ENCODE measurements at places on chromosomes 3 and 15.

GRCh38 chr3:100299016-100299415 is 35.5 kb upstream of the NIT2 start:
- DNase-seq, result no peak

- DNase-seq, result no peak
Observed at GRCh38 chr3:31971607-31972006, 9.5 kb downstream of the OSBPL10 start.

DNA sequence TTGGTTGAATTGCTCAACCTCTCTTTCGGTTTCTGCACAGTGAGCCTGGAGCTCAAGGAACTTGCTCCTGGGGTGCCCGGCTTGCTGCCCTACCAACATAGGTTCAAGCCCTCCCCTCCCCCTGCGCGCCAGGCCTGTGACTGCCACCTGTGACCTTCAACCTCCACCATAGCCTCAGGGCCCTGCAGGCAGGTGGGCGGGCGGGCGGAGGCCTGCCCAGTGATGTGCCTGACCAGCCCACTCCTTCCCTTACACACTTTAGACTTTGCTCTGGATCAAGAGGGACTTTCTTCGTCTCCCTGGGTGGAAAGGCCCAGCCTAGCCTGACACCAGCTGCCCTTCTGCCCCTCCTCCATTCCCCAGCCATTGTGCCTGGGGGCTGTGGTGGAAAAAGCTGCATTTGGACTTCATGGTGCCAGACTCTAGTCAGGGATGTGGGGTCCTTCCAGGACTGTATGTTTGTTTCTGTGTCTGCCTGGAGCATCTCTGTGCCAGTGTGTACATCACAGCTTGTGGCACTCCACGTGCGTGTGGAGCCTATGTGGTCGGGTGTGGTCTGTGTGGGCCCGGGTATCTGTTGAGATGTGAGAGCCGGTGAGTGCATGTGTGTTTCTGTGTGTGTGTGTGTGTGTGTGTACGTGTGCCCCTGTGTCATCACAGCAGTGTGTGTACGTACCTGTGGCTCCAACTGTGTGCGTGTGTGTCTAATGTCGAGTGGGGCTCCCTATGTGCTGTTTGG is 9.5 kb downstream of the PRKCD start:
- DNase-seq, result no peak

GRCh38 chr3:190862209-190863118 is at the start of gene GMNC:
Gene GMNC, minus strand, starts transcription at chr3:190862694. Its CDS starts 79 bp downstream, at chr3:190862615.
- DNase-seq, result peak; percentile 66

DNA sequence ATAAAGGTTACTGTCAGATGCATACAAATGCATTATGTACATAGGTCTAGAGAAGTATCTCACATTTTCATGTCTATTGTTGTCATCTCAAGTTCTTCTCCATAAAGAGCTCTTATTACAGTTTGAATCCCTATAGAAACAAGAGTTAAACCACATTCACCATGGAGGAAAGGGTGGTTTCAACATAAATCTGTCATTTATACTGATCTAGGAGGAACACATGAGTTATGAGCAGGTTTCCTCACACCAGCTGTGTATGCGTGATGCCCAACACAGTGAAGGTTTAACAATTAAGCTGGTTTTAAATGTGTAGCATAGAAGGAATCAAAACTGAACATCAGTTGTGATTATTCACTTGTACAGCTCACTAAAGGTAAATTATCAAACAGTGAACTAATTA is 251.7 kb downstream of the KCNMB2 start:
- no peak for DNase-seq

DNA sequence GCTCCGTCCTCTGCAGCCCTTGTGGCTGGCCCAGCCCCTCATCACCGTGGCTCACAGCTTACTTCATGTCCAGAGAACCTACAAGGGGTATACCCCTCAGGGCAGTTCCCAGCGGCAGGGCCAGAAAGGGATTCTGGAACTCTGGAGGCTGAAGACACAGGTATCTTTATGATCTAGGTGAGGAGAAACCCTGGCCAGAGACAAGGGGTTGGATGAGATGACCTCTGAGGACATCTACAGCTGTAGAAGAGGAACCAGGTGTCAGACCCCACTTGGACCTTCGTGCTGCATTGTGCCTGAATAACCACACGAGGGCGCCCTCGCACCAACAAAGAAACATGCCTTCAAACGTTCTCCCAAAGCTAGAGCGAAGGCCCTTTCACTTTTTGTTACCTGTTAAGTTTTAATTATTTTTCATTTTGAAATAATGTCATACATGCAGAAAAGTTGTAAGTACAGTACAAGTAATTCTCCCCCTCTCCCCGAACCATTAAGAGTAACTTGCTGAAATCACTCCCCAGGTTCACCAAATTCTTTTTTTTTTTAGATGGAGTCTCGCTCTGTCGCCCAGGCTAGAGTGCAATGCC is 118.7 kb upstream of the SMAD3 start:
- DNase-seq, result peak; percentile 45

DNA sequence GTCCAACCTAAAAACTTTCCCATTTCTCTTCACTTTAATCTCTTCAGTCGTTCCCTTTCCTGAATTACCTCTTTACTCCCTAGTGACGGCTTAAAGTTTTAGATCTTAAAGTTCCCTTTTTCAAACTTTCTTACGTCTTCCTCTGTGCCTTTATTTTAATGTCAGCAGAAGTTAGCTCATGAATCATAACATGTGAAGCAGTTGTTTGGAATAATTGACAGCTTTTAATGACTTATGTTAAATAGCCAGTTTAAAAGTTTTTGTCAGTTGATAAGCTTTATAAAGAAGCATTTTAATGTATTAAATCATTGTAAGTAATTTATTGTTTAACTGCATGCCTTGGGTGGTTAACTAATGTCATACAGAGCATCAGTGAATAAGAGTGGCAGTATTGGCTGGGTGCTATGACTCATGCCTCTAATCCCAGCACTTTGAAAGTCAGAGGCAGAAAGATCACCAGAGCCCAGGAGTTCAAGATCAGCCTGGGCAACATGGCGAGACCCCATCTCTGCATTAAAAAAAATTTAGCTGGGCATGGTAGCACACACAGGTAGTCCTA is 33.9 kb downstream of the PIK3CA start:
- peak; percentile 33 for DNase-seq

DNA sequence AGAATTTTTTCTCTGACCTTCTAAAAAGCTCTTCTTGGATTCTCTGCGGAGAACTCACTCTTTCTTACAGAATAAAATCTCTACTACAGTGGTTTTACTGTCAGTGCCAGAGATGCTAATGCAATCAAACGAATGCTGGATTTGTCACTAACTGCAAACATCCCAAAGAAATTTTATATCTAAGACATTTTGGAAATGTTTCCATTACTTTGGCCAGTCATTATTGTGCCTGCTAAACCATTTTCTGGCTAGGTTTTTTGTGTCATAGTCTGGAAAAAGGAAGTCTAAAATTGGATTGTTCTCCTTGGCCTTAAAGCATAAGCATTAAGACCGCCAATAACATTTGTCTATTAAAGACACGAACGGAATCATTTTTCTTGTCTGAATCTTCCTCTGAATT is 54.0 kb downstream of the PLOD2 start:
- DNase-seq, result no peak

GRCh38 chr3:5055357-5056110 is 66.6 kb upstream of the ARL8B start:
- DNase-seq, result no peak

DNA sequence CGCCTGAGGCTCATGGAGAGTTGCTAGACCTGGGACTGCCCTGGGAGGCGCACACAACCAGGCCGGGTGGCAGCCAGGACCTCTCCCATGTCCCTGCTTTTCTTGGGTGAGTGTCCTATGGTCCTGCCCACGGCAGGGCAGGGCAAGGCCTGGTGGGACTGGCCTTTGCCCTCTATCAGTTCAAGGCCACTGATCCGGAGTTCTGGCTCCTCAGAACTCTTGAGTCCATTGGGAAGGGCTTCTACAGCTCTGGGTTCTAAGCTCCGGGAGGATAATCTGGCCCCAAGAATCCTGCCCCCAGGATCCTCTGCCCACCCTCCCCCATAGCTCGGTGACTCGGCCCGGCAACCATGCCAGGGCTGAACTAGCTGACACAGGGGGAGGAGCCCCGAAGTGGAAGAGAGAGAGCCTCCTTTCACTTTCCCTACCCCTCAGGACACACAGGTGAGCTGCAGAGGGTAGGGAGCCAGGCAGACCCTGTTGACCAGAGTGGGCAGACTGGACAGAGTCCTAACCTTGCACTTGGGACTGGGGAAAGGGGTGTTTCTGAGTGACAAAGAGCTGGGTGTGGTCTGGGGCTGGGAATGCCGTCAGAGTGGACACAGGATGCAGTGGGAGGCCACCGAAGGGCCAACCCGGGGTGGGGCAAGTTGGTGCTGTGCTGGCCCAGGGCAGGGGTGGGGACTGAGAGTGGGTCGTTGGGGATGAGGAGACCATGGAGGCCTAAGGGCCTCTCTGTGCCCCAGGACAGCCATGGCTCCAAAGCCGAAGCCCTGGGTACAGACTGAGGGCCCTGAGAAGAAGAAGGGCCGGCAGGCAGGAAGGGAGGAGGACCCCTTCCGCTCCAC is 664 bp downstream of the PARP3 start:
- DNase-seq, result peak; percentile 50

GRCh38 chr3:139263798-139264197 is 80.0 kb upstream of the MRPS22 start:
- no peak for DNase-seq

DNA sequence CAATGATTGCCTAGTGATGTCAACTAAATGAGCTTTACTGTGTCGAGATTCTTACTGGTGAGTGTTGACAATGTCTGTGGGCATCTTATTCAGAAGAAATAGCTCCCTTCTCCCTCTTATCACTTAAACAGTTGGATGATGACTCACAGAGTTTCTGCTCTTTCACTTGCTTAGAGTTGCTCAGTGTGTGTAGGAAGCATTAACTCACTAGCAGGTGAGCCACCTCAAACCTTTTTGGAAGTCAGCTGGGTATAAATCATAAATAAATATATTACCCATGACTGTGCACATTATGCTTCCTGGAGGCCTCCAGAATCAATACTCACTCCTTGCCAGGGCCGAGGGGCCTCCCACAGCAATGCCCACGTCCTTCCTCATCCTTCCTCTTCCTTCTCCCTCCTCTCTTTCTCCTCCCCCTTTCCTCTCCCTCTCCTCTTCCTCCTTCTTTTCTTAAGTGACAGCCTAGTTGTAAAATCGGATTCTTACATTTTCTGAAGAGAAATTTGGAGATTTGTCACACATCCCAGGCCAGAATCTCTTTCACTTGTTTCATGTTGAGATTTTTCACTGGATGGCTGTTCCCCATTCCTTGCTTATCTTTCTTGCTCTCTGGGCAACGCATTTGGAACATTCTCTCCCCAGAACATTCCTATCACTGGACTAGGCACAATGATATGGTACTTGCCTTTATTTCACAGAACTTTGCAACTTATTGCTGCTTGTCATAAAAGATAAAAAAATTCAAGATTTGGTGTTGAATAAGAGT is 17.5 kb downstream of the SHC4 start:
- peak; percentile 58 for DNase-seq

- no peak for DNase-seq
Observed at GRCh38 chr3:187669675-187670504, at the start of gene SST. Gene SST, minus strand, starts transcription at chr3:187670394. Its CDS starts 103 bp downstream, at chr3:187670291.

GRCh38 chr3:195906865-195907683 is 1.3 kb downstream of the TNK2 start:
- no peak for DNase-seq

DNA sequence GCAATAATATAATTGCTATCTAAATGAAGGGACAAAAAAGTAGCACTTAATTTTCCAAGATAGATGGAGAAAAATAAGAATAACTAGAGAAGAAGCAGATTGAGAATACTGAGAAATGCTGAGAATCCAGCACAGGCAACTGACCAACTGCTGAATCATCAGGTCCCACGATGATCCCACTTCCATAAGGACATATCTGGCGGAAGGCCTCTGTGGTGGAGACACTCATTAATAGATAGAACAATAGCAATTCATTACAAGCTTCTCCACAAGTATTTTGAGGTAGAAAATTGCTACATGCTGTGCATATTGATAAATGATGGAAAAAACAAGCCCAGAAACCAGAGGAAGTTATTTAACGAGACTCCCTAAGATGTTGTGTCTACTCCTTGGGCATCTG is 105.9 kb downstream of the DUT start:
- DNase-seq, result peak; percentile 60

DNA sequence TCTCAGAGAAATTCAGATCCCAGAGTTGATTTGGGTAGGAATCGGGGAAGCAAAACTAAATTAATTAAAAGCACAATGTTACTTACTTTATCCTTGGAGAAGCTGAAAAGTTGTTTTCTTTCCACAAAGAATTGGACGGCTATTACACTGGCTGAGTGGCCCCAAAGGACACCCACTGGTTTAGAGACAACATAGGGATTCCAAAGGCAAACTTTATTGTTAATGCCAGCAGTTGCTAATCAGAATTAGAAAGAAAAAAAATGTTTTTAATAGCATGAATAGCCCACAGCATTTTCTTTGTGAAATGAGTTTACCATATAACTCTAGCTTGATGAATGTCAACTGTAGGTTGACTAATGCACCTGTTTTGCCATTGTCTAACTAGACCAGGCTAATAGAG is 51.7 kb downstream of the WDR49 start:
- DNase-seq, result no peak

DNA sequence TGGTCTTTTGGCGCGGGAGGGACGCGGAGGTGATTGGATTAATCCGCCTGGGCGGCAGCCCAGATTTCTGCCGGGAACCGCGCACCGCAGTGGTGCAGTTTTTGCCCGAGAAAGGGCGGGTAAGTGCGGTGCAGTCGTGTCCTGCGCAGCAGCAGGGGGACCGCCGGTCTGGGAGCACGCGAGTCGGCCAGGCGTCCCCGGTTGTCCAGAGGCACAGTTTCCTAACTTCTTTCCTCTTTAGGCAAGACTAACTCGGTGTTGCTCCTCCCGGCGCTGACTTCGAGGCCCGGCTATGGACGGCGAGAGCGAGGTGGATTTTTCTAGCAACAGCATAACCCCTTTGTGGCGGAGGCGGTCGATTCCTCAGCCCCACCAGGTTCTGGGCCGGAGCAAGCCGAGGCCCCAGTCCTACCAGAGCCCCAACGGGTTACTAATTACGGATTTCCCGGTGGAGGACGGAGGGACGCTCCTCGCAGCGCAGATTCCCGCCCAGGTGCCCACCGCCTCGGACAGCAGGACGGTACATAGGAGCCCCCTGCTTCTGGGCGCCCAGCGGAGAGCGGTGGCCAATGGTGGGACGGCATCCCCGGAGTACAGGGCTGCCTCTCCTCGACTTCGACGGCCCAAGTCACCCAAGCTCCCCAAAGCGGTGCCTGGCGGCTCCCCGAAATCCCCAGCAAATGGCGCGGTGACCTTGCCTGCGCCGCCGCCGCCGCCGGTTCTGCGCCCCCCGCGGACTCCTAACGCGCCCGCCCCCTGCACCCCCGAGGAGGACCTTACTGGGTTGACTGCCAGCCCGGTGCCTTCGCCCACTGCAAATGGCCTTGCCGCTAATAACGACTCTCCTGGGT is 736 bp downstream of the ARHGEF26 start:
- no peak for DNase-seq

GRCh38 chr3:190642016-190642415 is 128.1 kb downstream of the IL1RAP start:
- no peak for DNase-seq

- no peak for DNase-seq
Observed at GRCh38 chr3:128205558-128206145, 52.4 kb downstream of the EEFSEC start.

Data from HFFc6 (cell line).